ENCODE measurements at places on chromosomes 12 and 14.

- no peak for DNase-seq
Observed at GRCh38 chr14:105641075-105641937, 114.9 kb downstream of the TMEM121 start.

DNA sequence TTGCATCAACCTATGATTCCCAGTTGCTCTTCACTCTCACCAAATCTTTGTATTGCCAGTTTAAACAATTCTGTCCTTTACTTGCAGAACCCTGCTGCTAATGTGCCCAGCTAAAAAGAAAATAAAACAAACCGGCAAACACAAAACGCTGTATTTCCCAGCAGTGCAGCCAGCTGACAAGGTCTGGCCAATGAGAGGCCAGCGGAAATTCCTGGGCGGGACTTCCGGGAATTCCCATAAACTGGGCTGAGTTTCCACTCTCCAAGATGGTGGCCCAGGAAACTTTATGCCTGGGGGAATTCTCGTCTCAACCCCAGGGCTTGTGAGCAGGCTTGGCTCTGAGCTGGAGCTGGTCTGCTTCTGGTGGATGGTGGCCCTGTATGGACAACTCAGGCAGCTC is 807.3 kb upstream of the TMEM132C start:
- no peak for DNase-seq

- DNase-seq = no peak
Observed at GRCh38 chr14:44339862-44340261, 167.2 kb downstream of the FSCB start.

GRCh38 chr14:91877376-91877915 is 10.1 kb upstream of the TC2N start:
- no peak for DNase-seq

GRCh38 chr12:111616177-111616623 is 17.1 kb upstream of the ATXN2 start:
- no peak for DNase-seq

Data from activated CD4-positive, alpha-beta T cell treated with anti-CD3 and anti-CD28 coated beads, Interleukin-2, amount 50 U/mL, for 24 hours (primary cell).